ENCODE measurements at places on chromosomes 3 and 15. TPM values are rescaled to one million over a fixed set of nuclear protein-coding genes. Genes with fewer than 3 reads are reported as not detected.

The KIF23 gene
- total RNA-seq: 43.4 TPM

The SLC9C1 gene
- total RNA-seq: not detected

The ATP13A4 gene
- total RNA-seq: 1.4 TPM

The CALML4 gene
- 10.3 TPM for total RNA-seq

The EPHB1 gene
- total RNA-seq: 1.2 TPM

The SLC28A2 gene
- total RNA-seq: not detected

The VGLL3 gene
- total RNA-seq: not detected

The LARP6 gene
- not detected for total RNA-seq

The VWA5B2 gene
- total RNA-seq: not detected

The LACTB gene
- total RNA-seq: 12.7 TPM

The SEMA3F gene
- total RNA-seq: not detected

The GOLGA8G gene
- not detected for total RNA-seq

The GABRR3 gene
- not detected for total RNA-seq

The LRRC49 gene
- total RNA-seq: not detected

The GNAT1 gene
- total RNA-seq: not detected

The CPNE9 gene
- total RNA-seq: not detected

The CPOX gene
- total RNA-seq: 60.3 TPM

The POU1F1 gene
- total RNA-seq: not detected

The ADAMTS7 gene
- total RNA-seq: not detected

The NCK1 gene
- 43.3 TPM for total RNA-seq

The TMEM40 gene
- total RNA-seq: not detected
